Stimulated activated effector memory CD8-positive, alpha-beta T cell treated with anti-CD3 and anti-CD28 coated beads, Interleukin-12 subunit alpha, Interleukin-12 subunit beta, amount 100 ng/mL, for 72 hours (primary cell): ENCODE measurements at places on chromosomes 11 and 22.

DNA sequence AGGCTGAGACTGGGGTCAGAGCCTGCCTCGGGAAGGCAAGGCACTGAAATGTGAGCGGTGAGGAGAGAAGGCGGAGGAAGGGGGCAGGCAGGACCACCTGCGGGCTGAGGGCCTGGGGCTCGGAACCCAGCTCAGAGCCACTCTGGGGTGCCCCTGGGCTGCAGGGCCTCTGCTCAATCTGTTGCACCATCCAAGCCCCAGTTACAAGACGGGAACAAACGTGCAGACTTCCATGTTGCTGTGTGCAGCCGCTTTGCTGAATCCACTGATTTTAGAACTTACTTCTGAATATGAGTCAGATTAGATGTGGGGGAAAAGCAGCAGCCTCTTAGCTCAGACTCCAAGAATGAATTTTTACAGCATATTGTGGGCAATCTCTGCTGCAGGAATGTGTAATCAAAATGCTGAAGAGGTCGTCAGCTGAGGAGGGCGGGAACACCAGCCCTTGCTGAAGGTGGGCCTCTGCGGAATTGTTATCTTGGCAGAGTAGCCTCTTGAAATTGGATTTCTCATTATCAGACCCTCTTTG, 21.6 kb downstream of the PARVG start:
- DNase-seq = no peak

GRCh38 chr11:104946907-104947306, 21.5 kb downstream of the CASP4 start:
- no peak for DNase-seq

DNA sequence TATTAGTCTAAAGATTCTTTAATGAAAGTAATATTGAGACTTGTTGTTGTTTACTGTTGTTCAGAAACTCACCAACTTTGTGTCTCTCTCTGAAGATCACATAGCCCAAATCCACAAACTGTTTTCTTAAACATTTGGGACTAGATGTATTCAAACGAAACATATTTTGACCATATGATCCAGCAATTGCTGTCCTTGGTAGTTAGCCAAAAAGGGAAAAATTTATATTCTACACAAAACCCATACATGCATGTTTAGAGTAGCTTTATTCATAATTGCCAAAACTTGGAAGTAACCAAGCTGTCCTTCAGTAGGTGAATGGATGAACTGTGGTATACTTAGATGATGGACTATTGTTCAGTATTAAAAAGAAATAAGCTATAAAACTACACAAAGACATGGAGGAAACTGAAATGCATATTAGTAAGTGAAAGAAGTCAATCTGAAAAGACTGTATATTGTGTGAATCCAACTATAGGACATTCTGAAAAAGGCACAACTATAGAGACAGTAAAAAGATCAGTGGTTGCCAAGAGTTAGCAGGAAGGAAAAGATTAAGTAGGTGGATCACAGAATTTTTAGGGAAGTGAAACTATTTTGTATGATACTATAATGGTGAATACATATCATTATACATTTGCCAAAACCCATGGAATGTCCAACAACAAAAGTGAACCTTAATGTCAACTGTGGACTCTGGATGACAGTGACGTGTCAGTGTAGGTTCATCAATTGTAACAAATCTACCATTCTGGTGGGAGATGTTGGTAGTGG, 442.9 kb downstream of the INSC start:
- DNase-seq = no peak

GRCh38 chr11:125365196-125365931, 130.7 kb downstream of the FEZ1 start:
- DNase-seq = no peak

DNA sequence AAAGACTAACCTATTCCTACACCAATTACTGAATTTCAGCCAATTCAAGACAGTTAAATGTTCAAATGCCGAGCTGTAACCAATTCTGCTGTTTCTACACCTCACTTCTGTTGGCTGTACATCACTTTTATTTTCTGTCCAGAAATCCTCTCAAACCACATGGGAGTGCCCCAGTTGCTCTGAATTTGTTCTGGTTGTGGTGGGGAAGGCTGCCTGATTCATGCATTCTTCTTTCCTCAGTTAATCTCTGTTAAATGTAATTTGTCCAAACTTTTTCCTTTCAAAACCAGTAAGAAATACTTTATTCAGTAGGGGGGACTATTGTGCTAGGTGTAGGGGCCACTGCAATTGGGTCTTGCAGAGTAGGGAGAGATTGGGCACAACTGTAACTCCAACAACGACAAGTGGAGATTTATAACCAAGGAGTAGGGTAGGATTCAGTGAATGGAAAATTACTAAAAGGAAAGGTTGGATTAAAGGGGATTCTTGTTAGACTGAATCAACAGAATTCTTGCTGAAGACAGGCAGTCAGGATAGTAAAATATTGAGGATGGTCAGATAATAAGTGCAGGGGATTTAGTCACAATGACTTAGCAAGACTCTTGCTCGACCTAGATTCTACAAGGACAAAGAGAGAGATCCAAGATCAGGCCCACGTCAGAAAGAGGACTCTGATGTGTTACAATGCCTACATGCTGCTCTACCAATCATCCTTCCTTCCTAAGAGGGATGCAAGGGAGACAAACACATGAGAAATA, 593.5 kb upstream of the FAT3 start:
- DNase-seq = no peak

DNA sequence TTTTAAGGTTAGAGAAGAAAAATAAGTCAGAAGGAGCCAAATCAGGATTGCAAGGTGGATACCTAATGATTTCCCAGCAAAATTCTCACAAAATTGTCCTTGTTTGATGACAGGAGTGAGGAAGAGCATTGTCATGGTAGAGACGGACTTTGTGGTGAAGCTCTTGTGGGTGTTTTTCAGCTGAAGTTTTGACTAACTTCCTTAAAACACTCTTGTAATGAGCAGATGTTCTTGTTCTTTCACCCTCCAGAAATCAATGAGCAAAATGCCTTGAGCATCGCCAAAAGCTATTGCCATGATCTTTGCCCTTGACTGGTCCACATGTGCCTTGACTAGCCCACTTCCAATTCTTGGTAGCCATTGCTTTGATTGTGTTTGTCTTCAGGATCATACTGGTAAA, 20.0 kb downstream of the CALCB start:
- no peak for DNase-seq

- DNase-seq = no peak
Measured at GRCh38 chr22:36331912-36332622, 55.7 kb downstream of the MYH9 start.

GRCh38 chr11:67696998-67697397, 22.6 kb upstream of the ALDH3B2 start:
- DNase-seq = no peak

DNA sequence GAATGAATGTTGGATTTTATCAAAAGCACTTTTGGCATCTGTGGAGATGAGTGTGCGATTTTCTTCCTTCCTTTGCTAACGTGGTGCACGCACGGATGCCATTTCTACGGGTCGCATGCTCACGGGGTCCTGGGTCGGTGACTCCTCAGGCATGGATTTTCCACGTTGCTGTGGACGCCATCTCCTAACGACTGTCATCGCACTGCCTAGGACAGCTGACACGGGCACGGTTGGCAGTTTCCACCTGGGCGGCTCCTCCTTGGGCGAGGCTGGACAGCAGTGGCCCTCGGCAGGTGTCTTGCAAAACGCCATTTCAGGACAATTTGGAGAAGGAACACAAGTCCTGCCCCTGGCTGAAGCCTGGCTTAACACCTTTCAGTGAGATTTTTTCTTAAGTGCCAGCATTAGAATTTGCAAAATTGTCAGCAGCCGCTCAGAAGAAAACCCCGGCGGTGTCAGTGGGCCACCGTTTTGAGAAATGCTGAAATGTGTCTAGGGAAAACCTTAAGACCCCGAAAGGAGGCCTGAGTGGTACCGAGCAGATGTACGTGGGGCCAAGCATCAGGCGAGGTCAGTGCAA, 34.7 kb upstream of the TOLLIP start:
- no peak for DNase-seq

DNA sequence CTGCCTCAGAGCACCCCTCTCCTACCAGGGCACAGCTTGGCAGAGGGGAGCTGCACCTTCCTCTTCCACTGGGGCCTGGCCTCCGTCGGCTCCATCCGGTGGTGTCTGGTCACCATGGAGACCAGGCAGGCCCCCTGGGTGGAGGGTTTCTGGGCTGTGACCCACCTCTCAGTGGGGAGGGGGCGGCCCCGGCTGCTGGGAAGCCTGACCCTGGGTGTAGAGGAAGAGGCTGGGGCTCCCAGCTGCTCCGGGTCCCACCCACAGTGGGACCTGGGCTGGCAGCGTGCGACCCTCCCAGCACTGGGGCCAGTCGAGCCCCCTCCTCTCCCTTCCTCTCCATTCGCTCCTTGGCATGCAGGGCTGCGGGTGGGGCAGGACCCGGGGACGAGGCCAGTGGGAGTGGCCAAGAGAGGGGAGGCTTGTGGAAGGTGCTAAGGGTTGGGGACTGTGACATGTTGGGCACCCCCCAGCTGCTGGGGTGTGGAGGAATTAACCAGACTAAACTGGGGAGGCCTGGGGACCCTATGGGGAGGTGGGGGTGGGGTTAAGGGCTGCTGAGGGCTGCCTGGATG, 46.8 kb downstream of the BRSK2 start:
- DNase-seq = no peak
